ENCODE measurements at places on chromosomes 6 and 20.

- DNase-seq: no peak
Observed at GRCh38 chr20:36008461-36009035, 40.2 kb downstream of the CNBD2 start.

DNA sequence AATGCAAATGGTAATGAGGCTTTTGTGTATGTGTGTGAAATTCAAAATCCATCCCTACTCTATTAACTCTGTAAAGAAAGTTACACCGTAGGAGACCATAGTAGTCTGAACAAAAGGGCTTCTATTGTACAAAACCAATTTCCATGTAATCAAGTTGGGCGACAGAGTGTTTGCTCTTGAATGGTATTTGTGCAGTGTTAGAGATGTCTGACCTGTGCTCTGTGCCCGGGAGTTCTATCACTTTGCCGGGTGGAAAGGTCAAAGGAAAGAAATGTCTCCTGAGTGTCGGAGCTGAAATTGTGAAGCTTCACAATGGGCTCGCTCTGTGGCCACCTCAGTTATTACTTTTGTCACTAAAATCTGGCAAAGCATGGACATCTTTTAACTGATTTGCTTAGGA, 312.0 kb downstream of the SAMD5 start:
- DNase-seq: no peak

DNA sequence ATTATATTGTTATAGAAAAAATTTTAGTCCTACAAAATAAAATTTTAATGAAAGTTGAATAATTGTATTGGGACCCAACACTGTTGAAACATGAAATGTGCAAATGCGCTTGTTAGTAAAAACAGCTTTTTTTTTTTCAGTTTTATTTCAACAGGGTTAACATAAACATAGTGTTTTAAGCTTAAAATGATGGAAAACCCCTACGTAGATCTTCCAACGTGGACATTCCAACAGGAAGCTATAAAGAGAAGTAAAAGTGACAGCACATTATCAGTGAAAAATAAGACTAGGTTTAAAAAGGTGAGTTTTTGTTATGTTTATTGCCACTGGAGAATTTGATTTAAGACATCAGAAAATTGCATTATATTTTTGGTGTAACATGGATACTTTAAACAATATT, 6.5 kb upstream of the GPR31 start:
- no peak for DNase-seq

DNA sequence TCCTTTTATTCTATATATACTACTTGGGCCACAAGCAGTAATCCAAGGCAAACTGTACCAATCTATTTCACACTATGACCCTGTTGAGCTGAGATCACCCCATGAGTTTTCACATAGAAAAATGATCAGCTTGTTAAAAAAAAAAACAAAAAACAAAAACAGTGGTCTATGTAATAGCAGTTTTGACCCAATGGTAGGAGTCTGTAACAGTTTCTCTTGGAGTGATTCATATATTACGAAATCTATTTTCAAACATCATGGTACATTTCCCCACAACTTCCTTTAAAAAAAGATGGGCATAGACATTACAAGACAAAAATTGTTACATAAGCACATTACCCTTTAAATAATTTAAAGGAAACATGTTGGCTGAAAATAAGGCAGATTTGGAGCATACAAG, 78.1 kb downstream of the PRSS35 start:
- no peak for DNase-seq

DNA sequence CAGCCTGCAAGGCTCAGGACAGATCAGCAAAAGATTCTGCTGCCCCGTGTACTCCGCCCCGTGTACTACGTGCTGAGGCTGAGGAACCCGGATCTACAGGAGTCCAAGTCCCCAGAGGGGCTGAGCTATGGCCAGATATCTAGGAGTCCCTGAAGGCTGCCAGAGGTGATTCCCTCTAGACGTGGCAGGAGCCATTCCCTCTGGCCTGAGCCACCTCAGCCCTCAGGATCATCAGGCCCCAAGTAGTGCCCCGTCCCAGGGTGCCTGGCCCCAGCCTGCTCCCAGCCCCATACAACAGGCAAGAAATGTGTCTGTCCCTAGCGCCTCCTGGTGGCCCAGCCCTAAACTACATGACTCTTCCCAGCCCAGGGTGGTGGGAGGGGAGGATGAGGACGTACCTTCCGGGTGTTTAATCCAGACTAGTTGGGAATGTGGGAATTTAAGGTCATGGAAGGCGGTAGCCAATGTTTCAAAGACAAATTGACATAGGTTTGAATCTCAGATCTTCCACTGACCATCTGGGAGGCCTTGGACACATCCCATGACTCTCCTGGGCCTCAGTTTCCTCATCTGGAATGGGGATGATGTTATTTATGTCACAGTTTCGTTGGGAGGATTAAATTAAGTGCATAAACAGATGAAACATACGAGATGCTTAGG, 49.4 kb upstream of the PTPN1 start:
- peak; percentile 50 for DNase-seq

- no peak for DNase-seq
Observed at GRCh38 chr6:18362058-18362561, 25.0 kb upstream of the RNF144B start.

GRCh38 chr6:110856296-110856695, 18.3 kb upstream of the AMD1 start:
- no peak for DNase-seq

- no peak for DNase-seq
Observed at GRCh38 chr6:101484781-101485180, 91.3 kb downstream of the GRIK2 start.

GRCh38 chr20:16485401-16485800, 87.8 kb downstream of the KIF16B start:
- DNase-seq: no peak

GRCh38 chr20:50381771-50382593, 128.2 kb upstream of the PTPN1 start:
- no peak for DNase-seq

GRCh38 chr20:19767070-19767469, 9.0 kb downstream of the RIN2 start:
- no peak for DNase-seq

GRCh38 chr6:42294759-42295158, 77.1 kb upstream of the MRPS10 start:
- no peak for DNase-seq

DNA sequence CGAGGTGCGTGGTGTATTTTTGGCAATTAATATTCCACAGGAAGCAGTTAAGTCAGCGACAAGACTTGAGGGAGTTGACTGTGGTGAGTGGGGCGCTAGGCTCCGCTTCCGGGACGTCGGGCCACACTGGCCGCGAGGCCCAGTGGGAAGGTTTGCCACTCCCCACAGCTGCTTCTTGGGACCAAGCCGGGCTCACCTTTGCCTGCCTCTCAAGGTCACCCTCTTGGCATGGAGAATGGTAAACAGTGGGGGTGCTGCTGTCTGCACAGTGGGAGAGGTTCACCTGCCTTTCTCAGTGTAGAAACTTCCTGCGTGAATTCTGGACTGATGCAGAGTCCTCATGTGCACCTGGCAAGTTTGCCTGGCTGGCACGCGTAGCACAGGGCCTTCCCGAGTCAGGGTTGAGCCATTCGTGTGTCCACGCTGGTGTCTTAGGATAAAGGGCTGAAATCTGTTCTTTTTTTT, 6.4 kb downstream of the OSBPL2 start:
- DNase-seq: no peak

DNA sequence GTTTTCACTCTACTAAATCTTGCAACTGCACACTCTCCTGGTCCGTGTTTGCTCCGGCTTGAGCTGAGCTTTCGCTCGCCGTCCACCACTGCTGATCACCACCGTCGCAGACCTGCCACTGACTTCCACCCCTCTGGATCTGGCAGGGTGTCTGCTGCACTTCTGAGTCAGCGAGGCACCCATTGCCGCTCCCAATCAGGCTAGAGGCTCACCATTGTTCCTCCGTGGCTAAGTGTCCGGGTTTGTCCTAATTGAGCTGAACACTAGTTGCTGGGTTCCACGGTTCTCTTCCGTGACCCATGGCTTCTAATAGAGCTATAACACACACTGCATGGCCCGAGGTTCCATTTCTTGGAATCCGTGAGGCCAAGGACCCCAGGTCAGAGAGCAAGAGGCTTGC, 98.6 kb upstream of the GPR6 start:
- no peak for DNase-seq

GRCh38 chr20:60857708-60858107, 394.4 kb upstream of the CDH4 start:
- no peak for DNase-seq

DNA sequence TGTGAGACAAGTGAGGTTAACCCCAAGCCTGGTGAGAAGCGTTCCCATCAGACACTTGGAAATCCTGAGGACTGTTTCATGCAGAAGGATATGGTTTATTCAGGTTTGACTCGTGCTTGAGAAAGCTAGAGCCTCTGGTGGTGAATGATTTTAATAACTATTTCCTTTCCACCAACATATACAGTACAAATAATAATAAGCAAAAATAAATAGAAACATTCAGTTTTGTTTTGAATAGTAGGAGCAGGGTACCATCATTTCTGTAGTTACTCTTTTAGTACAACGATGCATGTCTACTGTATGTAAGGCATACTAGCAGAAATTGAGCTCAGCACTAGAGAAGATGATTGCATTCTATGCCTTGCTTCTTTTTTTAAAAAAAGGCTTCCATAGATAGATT, 33.5 kb downstream of the PLG start:
- DNase-seq: no peak

DNA sequence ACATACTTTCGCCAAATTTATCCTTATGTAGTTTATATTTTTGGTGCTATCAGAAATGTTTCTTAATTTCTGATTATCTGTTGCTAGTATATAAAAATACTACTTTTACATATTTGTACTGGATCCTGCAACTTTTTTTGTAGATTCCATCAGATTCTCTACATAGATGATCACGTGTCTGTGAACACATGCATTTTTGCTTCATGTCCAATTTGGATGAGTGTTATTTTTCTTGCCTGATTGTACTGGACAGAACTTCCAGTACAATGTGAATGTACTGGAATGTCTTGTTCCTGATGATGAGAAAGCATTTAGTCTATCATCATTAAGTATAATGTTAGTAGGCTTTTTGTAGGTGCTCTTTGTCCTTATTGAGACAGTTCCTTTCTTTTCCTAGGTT, 25.0 kb upstream of the SSR1 start:
- no peak for DNase-seq

GRCh38 chr20:34560141-34560523, 1.6 kb downstream of the MAP1LC3A start:
- no peak for DNase-seq

DNA sequence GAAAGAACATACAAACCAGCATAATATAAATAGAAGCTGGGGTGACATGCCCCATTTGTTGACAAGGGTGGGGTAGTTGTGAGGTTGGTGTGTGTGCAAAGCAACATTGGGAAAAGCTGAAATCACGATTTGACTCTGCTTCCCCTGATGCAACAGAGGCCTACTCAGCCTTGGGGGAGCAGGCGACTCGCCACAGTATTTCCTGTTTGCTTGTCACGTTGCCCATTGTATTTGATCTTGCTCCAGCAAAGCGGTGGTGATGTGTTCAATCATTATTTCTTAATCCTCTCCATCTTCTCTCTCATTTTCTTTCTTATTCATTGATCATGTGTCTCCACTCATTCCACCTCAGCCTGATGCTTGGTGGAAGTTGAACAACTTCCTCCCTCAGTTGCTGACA, 165.8 kb upstream of the CITED2 start:
- no peak for DNase-seq

GRCh38 chr20:38186788-38187221, 21.7 kb upstream of the TGM2 start:
- DNase-seq: no peak

DNA sequence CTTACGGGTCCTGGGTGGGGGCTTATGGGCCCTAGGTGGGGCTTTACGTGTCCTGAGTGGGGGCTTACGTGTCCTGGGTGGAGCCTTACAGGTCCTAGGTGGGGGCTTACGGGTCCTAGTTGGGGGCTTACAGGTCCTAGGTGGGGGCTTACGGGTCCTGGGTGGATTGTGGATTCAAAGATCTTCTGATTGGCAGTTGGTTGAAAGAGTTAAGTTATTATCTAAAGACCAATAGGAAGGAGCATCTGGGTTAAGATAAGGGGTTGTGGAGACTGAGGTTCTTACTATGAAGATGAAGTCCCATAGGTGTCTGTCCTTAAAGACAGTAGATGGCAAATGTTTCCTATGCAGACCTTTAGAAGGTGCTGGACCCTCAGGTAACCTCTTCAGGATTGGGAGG, 8.4 kb upstream of the BIRC7 start:
- DNase-seq: no peak
